ENCODE measurements at places on chromosomes 6 and 20.

- DNase-seq: no peak
These were observed 774.5 kb downstream of the DHX35 start for GRCh38 chr20:39736434-39737327.

DNA sequence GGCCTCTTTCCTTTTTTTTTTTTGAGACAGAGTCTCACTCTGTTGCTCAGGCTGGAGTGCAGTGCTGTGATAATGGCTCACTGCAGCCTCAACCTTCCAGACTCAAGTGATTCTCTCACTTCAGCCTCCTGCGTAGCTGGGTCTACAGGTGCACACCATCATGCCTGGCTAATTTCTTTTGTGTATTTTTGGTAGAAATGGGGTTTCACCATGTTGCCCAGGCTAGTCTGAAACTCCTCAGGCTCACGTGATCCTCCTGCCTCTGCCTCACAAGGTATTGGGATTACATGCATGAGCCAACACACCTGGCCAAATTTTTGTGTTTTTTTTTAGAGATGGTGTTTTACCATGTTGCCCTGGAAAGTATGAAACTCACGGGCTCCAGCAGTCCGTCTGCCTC, 29.3 kb downstream of the SRC start:
- no peak for DNase-seq

DNA sequence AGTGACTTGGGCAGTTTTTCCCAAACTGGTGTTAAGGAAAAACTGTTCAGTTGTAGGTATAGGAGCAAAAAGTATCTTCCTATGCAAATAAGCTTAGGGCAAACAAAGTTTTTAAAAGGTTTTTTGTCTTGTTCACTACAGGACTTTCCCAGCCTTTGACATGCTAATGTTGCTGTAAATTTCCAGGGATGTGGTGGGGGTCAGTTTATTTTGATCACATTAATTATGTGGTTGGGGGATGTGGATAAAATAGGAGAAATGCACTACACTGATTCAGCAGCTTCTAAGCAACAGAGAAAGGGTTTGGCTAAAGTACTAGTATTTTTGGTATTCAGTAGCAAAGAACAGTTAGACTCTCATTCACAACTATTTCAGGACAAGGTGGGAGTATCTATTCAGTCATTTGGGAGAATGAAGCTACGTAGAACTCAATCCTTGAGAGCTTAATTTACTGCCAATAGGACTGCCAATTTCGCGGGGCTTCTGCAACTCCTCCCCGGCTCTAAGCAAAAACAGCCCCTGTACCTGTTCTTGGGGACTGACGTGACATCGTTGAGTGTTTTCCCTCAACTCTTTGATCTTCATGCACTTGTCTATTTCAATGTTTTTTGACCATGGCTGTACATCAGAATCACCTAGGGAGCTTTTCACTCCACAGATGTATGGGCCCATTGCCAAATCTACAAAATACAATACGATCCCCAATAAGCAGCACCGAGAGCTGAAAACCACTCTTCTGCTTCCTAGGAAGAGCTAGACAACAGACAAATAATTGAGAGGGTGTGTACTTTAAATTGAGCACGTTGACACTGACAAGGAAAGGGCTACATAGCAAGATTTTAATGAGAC, 94.8 kb upstream of the NHSL1 start:
- no peak for DNase-seq

- peak; percentile 68 for DNase-seq
These were observed 764 bp downstream of the ZNF292 start for GRCh38 chr6:87155842-87156815.

GRCh38 chr20:32980131-32980941, 23.9 kb downstream of the SUN5 start:
- peak; percentile 70 for DNase-seq

- DNase-seq: peak; percentile 72
These were observed 6.7 kb upstream of the KCNK15 start for GRCh38 chr20:44738813-44739477.

- no peak for DNase-seq
These were observed 17.5 kb downstream of the TMEM244 start for GRCh38 chr6:129843573-129843972.

DNA sequence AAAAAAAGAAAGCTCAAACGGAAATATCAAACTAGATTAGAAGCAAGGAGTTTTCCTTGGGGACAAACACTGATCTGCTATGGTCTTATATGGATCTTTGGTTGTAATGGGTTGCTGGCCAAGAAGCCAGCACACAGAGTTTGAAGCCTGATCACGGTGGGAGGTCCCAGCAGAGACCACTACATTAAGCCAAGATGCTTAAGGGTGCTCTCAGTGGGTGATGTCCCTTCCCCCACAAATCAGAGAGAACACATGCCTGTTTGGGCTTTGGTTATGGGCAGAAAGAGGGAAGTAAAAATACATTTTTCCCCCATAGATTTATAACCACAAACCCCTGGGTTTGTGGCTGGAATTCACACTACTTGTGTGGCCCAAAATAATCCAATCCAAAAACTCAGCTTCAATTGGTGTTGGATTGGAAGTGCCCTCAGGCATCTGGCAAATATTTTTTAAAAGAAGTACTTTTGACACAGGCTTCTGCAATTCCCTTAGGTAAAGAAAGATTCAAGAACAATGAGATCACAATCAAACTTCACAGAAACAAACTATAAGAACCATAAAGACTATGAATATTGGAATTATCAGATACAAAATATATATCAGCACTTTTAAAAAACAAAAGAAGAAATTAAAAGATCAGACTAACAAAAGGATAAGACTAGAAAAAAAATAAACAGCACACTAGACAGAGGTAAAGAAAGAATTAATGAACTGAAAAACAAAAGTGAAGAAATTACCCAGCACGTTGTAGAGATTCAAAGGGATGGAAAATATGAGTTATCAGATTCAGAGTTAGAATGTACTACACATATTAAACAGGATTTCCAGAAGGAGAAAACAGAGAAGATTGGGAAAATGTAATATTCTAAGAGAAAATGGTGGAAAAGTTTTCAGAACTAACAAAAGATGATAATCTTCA, 44.7 kb downstream of the ESF1 start:
- DNase-seq: no peak

DNA sequence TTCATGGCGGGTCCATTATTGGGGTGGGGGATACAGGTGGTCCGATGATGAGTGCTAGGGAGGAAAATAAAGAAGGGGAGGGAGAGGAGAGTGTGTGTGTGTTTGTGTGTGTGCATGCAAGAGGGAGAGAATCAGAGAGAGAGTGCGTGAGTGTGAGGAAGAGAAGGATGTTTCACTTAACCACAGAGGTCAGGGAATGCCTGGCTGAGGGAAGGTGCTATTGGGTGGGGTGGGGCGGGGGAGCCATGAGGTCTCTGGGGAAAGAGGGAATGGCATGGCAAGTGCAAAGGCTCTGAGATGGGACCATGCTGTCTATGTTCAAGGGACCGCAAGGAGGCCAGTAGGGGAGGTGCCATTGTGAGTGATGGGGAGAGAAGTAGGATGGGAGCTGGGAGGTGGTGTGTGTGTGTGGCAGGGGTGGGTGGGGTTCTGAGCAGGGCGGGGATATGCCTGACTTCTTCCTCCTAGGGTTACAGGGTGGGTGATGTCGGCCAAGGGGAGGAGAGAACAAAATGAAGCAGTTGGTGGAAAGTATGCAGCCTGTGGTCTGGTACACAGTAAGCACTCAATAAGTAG, 23.0 kb downstream of the CEBPB start:
- no peak for DNase-seq

- no peak for DNase-seq
These were observed 219.3 kb downstream of the BCKDHB start for GRCh38 chr6:80325742-80326141.

- DNase-seq: no peak
These were observed 90.0 kb downstream of the JARID2 start for GRCh38 chr6:15335916-15336315.
